ENCODE measurements at places on chromosomes 13 and 19. TPM values are rescaled to one million over a fixed set of nuclear protein-coding genes. Genes with fewer than 3 reads are reported as not detected.

DNA sequence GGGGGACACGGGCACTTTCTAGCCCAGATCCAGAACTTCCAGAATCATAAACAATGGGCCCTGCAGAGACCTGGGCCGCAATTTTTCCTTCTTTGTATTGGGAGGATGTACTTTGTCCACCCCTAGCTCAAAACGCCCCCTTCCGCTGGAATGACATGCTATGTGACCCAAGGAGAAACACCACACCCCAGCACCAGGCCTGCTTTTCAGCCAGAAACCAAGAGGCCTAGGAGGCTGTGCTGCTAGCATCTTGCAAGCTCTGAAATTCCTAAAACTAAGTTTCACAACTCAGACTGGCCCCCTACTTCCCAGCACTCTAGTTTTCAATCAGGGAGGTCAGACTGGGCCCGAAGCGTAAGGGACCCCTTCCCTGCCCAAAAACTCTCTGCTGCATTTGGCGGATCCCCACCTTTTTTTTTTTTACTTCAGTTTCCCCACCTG, 538 bp downstream of the LSM4 start:
- no peak for DNase-seq

DNA sequence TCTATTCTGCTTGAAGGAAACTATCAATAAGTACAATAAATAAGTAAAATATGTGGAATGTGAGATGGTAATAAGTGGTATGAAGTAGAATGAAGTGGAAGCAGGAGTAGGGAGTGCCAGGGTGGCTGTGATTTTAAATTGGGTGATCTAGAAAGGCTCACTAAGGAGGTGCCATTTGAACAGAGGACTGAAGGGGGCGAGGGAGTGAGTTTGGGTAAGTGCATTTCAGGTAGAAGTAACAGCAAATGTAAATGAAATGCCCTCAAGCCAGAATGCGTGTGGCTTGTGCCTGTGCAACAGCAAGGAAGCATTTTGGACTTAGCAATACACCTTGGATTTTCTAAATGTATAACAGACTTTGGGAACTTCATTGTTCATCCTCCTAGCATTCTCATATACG, 77.1 kb downstream of the CCNA1 start:
- no peak for DNase-seq

DNA sequence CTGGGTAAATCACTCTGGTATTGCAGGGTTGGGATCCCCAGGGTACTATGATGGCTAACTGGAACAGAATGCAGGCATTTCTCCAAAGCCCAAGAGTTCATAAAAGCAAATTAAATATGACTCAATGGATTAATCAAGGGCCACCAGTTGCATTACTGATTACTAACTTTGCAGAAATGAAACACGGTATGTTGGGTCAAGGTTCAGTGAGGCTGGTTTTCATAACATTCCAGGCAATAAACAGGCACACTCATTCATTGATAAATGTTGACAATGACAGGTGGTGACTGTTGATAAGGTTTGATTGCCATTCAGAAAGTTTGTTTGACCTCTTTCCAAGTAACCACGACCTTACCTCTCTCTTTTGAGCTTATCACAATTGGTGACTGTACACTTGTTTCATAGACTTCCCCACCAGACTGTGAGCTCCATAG, 506 bp upstream of the AP1M1 start:
- DNase-seq: no peak

DNA sequence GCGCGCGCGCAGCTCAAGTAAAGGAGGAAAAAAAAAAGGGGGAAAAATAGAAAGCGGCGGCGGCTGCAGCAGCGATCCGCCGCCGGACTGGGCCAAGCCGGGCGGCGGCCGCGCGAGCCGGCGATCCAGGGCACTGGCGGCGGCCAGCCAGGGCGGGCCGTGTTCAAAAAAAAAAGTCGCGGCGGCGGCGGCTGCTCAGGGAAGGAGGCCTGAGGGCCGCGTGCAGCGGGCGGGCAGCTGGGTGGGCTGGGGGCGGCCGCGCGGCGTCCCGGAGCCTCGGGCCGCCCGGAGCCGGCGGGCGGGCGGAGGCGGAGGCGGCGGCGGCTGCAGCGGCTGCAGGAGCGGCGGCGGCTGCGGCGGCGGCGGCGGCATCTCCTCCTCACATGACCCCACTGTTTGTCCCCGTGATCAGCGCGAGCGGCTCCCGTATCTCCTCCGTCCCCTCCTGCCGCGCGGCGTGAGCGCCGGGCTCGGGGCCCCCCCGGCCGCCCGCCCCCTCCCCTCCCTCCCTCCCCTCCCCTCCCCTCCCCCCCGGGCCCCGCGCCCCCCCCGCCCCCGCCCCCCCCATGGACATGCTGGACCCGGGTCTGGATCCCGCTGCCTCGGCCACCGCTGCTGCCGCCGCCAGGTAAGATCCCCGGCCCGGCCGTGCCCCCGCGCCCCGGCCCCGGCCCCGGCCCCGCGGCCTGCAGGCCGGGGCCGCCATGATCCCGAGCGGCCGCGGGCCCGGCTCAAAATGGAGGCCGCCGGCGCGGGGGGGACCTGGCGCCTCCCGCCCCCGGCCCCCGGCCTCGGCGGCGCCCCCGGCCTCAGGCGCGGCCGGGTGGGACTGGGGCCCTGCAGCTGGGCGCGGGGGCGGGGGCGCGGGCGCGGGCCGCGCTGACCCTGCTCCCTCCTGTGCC, at the start of gene USF2:
Gene USF2, plus strand, starts transcription at position 427 of the 902 bp plus-strand sequence. Its CDS starts 140 bp downstream, at position 567.
- peak; percentile 87 for DNase-seq

- DNase-seq: no peak
These were observed 814.2 kb upstream of the SLITRK5 start for GRCh38 chr13:86856991-86857390.

DNA sequence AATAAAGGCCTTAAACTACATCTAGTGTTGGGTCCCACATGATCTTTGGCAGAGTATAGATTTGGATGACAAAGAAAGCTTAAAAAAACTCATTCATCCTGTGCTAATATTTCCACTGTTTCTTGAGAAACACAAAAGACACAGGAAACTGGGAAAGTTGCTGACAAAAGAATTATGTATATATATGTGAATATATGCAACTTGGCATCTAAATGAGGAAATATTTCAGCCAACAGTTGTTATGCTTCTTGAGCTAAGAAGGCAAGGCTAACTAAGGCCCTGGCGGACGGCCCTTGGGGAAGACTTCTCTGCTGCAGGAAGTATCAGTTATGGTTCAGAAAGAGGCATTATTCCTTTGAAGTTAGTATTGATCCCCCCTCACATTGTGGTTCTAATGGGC, 491.8 kb downstream of the DIAPH3 start:
- DNase-seq: no peak

GRCh38 chr13:49148405-49148804, 71.7 kb upstream of the MLNR start:
- DNase-seq: no peak

DNA sequence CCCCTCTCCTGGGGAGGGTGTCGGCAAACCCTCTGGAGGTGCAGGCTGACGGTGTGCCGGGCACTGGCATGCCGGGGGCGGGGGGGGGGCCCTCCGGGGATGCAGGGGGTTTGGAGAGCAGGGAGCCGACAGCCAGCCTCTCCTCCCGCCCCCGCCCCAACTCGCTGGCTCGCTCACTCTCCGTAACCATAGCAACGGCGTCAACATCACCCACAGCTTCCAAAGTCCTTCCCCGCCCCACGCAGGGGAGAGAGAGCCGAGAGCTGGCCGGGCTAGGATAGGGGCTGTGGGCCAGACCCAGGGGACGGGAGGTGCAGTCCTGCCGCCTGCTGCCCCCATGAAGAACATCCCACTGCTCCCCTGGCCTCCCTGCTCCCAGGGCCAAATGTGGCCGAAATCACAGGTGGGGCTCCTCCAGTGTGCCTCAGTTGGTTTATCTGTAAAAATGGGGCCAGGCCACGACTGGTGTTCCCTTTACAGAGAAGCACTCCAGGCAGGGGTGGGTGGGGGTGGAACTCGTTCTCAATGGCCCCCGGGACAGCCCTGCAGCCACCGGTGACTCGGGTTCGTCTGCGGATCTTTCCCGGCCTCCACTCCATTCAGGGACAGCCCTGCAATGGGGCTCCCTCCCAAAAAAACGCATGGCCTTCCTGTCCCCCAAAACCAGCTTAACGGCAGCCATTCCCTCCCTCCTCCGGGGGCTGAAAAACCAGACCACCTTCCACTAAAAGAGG, 3.2 kb downstream of the KLF16 start:
- peak; percentile 60 for DNase-seq

- no peak for DNase-seq
These were observed 10.9 kb downstream of the TMIGD2 start for GRCh38 chr19:4291184-4291732.

DNA sequence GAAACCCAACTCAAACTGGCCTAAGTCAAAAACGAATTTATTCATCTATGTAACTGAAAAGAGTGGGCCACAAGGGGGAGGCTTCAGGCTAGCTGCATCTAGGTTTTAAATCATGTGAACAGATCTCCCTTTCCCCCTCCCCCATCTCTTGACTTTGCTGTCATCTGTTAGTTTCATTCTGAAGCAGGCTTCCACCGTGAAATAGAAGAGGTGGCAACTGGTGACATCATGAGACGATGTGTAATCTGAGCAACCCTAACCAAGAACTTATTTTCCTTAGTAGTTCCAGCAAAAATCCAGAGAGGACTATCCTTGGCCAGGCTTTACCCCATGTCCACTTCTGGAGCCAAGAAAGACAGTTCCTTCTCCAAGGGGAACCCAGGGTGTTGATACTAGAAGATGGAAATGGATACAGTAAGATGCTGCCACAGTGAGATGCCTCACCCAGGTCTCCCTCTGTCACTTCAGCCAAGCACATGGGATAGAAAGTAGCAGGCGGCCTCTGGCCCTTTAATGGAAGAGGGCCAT, 9.4 kb downstream of the SAMD4B start:
- DNase-seq: no peak

DNA sequence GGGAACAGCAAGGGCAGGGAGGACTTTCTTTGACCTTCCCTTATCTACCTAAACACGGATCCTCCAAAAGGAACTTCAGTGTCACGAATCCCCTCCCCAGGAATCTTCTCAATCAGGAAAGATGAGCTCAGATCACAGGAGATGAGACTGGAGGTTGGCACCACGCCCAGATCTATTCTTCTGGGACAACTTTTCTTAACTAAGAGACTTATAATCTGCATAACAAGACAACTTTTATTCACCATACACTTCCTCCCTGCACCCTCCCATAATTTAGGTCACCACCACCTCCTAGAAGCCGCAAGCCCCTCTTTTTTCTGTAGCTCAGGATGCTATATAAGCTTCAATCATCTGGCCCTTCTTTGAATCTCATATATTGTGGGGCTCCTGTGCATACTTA, 19.2 kb upstream of the AKT2 start:
- no peak for DNase-seq

GRCh38 chr19:47124937-47125668, 5.5 kb upstream of the SAE1 start:
- no peak for DNase-seq

GRCh38 chr13:104414181-104414580, 1348.0 kb upstream of the SLC10A2 start:
- no peak for DNase-seq

- no peak for DNase-seq
These were observed 121.8 kb upstream of the VSTM2B start for GRCh38 chr19:29404015-29404414.

GRCh38 chr13:110309661-110310524, 2.8 kb downstream of the COL4A2 start:
- DNase-seq: no peak

DNA sequence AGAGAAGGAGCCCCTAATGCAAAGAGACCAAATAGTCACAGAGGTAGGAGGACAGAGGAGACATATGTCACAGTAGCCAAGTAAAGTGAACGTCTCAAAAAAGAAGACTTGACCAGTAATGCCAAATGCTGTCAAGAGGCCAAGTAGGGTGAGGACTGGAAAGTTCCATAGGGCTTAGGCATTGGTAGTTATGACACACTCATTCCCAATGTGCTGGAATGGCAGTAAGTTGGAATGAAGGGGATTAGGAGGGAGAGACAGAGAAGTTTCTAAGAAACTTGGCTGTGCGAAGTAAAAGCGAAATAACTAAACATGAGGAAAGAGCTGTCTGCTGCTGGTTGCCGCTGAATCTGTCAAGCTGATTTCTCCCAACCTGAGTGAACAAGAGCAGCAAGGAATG, 14.9 kb upstream of the FRY start:
- DNase-seq: no peak

DNA sequence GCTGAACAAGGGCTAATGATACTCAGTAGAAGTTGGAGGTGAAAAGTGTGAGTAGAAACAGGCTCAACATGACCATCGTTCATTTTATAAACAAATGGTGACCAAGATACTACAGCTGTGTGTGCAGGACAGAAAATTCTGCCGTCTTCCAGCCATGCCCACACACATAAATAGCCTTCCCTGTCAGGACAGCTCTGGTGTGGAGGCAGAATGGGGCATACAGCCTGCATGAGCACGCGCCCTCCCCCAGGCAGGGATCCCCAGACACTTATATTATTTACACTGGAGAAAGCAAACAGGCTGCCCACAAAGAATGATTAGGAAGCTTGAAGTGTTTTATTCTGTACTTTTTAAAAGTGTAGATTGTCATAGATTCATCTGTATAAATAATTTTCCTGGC, 20.4 kb downstream of the GJA3 start:
- DNase-seq: no peak

- no peak for DNase-seq
These were observed 490.4 kb downstream of the DIAPH3 start for GRCh38 chr13:59673286-59673685.

DNA sequence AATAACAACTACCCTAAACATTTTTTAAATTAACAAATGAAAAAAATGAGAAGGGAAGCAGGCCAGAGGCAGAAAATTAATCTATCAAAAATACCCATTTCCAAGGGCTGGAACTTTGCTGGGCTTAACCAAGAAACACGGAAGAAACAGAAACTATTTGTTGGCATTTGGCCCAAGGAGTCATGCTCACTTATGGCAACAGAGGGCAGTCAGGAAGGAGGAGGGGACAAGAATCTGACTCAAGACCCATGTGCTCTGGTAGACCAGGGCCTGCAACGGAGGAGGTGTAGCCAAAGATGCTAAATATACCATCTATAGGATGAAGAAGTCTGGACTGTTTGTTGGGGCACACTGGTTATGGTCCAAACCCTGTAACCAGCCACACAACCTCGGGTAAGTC, 496.7 kb downstream of the COG6 start:
- no peak for DNase-seq

- no peak for DNase-seq
These were observed 3.5 kb upstream of the CYP2S1 start for GRCh38 chr19:41189425-41190065.

DNA sequence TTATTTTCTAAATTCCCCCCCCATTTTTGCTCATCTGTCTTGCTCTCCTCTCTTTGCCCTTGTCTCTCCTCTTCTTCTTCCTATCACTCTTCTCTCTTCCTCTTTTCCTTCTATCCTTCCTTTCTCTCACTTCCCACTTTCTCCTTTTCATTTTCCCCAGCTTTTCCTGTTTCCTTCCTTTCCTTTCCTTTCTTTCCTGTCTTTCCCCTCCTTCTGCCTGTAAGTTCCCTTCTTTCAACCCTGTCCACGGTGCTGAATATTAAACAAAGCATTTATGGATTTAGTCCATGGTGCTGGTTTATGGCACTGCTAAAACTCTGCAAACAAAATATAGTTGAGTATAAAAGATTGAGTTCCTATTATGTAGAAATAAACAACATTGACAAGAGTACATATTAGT, 27.6 kb downstream of the SCEL start:
- DNase-seq: no peak

GRCh38 chr13:105655046-105655445, 880.4 kb downstream of the EFNB2 start:
- no peak for DNase-seq

The FLT3LG gene
- 325 TPM for total RNA-seq

The C19orf12 gene
- total RNA-seq: 7.7 TPM

The JAK3 gene
- 120 TPM for total RNA-seq

The LGALS14 gene
- not detected for total RNA-seq

The GSX1 gene
- total RNA-seq: not detected

The CERS4 gene
- total RNA-seq: 12.3 TPM

The EFNA2 gene
- not detected for total RNA-seq

The C1QTNF9B gene
- not detected for total RNA-seq

The RNF126 gene
- total RNA-seq: 112 TPM

The MEDAG gene
- total RNA-seq: not detected

Data from CD4-positive, alpha-beta T cell (primary cell).